GM04504 (cell line): ENCODE measurements at places on chromosomes 2 and 18.

DNA sequence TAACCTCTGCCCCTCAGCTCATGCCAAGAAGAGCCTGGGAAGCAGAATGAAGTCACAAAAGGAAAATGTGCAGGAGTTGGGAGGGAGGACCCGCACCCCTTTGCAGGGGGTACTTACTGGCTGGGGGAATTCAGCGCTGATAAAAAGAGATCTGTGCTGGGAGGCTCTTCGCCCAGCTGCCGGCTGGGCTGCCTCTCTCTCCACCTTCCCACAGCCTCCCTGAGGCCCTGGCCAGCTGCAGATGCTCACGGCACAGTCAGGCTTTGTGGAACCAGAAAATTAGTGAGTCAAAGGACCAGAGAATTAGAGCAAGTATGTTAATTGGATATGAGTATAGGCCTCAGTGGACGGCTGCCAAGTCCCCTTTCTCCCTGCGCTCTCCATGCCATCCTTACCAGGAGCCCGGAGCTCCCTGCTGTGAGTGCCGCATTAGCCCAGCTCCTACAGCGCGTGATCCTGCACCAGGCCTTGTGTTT lies 181.7 kb upstream of the SH3BP4 start:
- no peak for DNase-seq

DNA sequence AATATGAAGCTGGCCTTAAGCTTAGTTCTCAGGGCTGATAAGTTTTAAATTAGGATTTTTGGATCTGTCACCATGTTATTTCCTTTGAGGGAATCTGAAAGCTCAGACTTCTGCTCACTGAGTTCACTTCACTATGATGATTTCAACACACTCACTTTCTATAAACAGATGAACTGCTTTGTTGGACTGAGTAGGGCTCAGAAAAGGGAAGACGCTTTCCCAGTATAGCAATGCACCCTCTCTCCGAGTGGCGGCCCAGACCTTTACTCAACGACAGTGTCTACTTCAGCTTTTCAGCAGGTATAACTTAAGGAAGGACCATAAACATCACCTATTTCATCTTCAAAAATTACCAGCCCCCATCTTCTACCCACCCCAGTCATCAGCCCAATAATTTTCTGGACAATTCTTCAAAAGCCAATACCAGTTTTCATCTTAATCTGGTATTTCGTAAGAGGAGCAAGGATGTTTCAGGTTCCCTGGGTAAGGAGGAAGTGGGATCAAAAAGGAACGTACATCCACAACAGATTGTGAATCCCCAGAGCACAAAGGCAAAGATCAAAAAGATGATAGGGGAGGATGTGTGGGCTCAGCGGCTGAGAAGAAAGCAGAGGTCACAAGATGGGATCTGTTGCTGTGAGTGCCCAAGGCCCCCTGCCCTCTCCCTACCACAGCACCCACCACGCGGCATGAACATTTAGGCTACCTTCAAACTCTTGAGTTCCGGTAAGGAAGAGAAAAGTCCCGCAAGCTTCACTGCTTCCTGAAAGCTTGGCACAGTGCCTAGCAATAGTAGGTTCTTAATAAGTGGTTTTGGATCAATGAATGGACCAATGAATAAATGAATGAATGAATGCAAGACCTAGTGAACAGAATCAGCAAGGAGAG lies 41.9 kb downstream of the LPIN2 start:
- no peak for DNase-seq

GRCh38 chr2:234138836-234139235 lies 88.3 kb downstream of the SPP2 start:
- DNase-seq = no peak

DNA sequence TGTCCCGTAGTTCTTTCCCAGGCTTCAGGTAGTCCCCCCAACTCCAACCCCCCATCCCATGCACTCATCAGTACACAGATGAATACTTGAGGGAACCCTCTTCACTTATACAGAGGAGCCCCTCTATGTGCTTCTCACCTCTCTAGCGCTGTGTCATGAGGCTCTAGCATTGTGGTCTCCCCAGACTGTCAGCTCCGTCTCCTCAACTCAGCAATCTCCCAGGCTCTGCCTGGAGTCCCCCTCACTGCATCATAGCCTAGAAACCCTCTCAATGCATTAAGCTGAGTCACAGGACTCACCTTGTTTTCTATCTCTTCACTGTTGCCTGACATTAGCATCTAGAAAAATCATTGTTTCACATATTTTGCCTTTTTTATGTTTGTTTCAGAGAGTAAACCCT lies 20.2 kb upstream of the PRKCE start:
- no peak for DNase-seq

DNA sequence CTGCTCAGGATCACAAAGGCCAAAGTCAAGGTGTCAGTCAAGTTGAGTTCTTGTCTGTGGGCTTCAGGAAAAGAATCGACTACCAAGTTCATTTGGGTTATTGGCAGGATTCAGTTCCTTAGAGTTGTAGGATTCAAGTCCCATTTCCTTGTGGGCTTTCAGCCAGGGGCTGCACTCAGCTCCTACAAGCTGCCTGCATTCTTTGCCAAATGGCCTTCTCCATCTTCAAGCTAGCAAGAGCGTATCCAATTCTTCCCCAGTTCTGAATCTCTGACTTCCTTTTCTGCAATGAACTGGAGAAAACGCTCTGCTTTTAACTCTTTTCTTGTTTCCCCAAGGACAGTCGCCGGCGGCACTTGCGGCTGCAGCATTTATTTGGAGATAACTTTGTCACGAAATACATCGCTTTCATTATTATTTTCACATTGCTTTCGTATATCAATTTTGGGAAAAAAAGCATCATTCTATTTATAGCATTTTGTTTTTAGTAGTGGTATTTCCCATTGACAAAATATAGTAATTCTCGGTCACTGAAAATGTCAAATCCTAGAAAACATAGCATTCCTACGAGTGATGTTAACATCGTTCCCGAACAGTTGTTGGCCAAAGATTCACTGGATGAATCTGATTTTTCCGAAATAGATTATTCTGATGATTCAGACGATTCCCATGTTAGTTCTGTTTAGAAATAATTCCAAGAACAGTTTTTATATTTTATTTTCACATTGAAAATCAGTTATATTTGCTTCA lies 59.6 kb upstream of the SERPINE2 start:
- DNase-seq = no peak

GRCh38 chr2:12465631-12466135 lies 251.1 kb upstream of the TRIB2 start:
- no peak for DNase-seq

DNA sequence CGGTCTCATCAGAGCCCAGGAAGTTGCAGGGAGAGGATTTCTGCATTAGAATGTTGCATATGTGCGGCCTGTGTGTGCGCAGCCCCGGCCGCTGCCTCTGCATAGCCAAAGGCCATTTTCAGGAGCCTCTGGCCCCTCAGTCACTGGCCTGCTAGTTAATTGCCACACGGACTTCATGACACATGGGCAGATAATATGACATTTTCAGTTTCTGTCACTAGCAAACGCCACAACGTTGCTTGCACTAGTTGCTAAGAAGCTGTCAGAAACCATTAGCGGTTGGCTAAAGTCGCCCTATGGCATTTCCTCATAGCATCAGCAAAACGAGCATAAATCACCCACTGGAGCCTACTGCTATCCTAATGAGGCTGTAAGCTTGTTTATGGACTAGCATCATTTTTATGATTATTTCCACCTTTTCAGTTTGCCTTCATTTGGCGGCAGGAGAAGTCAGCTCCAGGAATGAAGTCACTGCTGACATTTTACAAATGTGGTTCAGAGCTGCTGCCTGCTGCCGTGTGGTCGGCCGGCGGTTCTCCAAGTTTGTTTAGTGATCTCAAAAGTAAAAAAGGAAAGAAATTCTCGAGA lies 73.7 kb downstream of the MEIS1 start:
- peak; percentile 38 for DNase-seq

GRCh38 chr18:74146756-74147155 lies 878 bp downstream of the FBXO15 start:
- DNase-seq = peak; percentile 46

DNA sequence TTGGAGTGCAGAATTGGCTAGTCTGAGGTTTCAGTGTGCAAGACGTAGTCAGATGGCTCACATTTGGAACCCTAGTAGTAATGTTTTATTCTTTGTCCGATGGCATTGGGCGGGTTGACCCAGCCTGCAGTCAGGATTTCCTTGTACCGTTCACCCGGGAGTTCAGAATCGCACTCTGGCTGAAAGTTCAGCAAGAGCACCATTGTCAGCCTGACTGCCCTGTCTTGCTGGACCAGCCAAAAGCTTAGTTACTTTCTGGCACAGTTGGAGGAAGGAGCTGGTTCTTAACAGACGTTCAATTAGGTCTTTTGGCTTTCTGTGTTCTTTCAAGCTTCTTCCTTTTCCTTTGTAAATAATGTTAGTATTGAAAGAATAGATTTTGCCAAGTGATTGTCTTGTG lies 18.6 kb downstream of the RMC1 start:
- DNase-seq = no peak

GRCh38 chr2:46045888-46046287 lies 251.3 kb upstream of the EPAS1 start:
- no peak for DNase-seq

- no peak for DNase-seq
Measured at GRCh38 chr2:158486150-158486969, 29.6 kb downstream of the PKP4 start.

DNA sequence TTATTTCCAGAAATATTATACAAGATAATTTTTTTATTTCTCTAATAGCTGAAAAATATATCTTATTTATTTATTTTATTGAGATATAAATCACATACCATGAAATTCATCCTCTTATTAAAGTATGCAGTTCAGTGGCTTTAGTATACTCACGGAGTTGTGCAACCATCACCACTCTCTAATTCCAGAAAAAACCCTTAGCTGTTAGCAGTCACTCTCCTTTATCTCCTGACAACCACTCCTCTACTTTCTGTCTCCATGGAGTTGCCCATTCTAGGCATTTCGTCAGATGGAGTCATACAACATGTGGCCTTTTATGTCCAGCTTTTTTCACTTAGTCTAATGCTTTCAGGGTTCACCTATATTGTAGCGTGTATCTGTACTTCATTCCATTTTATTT lies 66.5 kb downstream of the TCF7L1 start:
- DNase-seq = no peak

GRCh38 chr2:75560768-75561565 lies at the start of gene EVA1A:
Gene EVA1A, minus strand, starts transcription at chr2:75560939. Its CDS starts 42,799 bp downstream, at chr2:75518140.
- DNase-seq = peak; percentile 61

DNA sequence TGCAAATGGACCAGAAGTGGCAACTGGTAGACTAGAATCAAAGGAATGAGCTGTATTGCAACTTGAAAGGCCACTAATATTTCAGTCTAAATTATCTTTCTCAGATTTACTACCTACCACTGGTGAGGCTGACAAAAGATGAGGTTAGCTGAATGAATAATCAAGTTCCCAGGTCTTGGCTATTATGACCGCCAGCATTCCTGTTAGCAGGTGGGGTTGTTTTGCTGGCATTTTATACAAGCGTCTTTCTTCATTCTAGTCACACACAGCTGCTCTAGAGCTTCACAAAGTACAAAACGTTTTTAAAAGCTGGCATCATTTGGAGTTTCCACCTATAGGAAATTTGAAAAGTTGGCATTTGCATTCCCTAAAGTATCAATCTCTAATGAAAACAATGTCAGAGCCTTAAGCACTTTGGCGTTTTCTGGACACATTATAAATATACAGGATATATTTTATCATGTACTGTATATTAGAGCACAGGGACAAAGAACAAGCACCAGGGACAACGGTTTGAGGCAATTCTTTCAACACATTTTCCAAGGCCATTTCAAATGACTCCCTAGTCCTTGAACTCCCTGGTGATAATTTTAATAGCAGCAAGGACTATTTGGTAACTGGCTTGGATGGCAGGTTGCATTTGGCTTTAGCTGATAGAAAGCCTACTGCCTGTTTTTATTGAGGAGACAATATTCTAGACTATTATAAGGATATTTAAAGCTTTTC lies 410.2 kb upstream of the CHST9 start:
- no peak for DNase-seq

DNA sequence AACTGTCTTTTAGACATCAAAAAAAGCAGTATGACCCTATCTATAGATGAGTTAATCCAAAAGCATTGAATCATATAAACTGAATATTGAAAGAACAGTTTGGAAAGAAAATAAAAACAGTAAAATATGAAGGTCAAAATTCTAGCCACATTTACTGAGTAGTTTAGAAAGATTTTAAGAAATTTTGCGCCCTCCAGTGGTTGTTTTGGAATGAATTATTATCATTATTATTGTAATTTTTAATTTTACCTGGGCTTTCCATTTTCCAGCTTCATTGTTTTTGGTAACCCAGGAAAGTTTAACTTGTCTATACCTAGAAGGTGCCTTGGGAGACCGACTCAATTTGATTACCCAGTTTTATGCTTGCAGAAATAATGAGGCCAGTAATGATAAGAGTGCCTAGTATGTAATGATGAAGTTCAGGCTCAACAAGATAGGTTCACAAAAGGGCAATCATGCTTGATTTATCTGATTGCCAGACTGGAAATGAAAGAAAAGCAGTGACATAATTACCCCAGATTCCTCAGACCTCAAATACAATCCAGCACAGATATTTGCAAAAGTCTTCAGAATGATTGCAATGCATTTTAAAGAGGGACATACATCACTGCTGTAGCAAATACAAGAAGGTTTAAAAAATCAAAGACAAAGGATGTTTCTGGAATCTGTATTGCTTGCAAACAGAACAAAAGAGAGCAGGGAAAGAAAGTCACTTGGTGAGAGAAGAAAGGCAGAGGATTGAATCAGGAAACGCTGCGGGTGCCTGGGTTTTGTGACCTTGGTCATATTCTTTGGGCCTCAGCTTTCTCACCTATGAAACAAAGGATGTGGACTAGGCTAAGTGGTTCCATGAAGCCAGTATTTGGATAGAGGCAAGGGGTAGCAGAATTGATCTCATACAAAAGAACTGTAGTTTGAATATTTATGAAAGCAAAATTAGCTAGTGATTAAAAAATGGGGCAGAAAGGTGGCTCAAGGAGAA lies 153.8 kb downstream of the MAP2 start:
- peak; percentile 1 for DNase-seq

DNA sequence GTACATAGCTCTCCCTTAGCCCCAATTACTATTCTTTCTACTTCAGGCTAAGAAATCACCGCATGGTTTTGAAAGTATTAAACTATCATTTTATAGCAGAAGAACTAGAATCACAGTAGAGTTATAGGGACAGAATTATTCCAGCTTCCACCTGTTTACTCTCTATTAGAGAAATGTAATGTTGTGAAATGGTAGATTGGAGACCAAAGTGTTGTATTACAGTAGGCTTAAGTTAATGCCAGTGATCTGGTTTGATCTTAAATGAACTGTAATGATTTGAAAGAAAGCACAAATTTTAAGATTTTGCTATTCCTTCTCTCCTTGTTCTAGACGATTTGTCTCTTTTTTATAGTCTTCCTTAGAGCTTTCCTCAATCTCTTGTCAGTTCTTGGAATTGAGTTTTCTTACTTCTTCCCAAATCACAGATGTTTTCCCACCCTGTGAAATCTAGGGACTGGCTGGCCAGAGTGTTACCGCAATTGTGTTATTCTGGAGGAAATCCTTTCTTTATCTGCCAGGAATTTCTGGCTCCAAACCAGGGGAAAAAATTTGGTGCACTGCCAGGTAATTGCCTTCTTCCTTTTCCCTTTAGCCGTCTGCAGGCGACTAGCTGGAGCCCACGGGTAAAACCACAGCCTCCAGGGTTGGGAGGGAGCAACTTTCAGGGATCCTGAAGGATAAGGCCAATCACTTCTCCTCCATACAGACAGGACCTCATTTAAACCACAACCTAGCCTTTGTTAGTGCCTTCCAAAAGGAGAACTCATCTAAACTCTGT lies 51.7 kb downstream of the NOP58 start:
- peak; percentile 84 for DNase-seq
